NCI-H1930 (cell line): ENCODE measurements at places on chromosomes 1 and 21.

- DNase-seq, result no peak
These were observed 34.3 kb upstream of the TTC4 start for GRCh38 chr1:54681358-54681757.

DNA sequence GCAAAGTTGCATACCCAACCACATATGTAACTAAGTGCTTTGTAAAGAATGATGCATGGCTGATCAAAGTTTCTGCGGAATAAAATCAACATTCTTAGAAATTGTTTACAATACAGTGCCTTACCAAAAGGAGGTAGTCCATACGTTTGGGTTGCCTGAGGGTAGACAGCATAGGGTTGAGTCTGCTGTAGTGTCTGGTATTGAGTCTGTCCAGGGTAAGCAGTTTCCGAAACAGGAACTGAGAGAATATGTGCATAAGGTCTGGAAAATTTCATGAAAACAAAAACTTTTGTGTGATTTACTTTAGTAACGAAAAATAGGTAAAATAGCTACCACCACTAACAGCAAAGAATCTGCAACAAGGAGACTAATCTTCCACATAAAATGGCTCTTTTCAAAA lies 53.0 kb downstream of the EYA3 start:
- DNase-seq, result no peak

GRCh38 chr1:219000005-219000404 lies 173.7 kb upstream of the LYPLAL1 start:
- no peak for DNase-seq

- no peak for DNase-seq
These were observed 918.1 kb upstream of the TMPRSS15 start for GRCh38 chr21:19321688-19322087.

GRCh38 chr1:172119184-172119583 lies 277.9 kb downstream of the DNM3 start:
- DNase-seq, result no peak

DNA sequence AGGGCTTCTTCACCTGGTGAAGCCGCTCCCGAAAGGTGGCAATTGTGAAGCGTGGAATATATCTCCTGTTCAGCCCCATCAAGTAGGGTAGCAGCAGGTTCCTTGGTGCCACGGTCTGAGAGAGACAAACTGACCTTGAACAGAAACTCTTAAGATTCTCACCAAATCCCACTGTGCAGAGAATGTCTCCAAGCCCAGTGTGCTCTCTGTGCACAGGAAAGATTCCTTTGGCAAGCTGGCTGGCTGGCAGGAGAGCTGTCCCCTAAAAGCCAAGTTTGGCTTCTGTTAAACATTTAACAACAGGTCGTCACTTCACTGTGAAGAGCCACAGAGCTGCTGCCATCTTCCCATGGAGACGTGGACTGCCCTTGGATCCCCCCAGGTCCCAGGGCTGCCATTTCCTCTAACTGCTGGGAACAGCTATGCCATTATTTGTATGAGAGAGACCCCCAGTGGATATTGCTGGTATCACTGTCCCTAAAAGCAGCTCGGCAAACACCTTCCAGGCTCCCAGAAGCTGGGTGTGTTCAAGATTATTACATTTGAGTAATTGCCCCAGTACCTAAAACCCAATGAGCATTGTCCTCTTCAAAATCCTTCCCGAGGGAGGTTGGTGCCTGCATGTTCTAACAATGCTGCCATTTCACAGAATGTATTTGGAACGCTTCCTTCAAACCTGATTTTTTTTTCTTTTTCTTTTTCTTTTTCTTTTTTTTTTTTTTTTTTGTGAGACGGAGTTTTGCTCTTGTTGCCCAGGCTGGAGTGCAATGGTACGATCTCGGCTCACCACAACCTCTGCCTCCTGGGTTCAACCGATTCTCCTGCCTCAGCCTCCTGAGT lies 71.8 kb downstream of the CD58 start:
- DNase-seq, result peak; percentile 15

DNA sequence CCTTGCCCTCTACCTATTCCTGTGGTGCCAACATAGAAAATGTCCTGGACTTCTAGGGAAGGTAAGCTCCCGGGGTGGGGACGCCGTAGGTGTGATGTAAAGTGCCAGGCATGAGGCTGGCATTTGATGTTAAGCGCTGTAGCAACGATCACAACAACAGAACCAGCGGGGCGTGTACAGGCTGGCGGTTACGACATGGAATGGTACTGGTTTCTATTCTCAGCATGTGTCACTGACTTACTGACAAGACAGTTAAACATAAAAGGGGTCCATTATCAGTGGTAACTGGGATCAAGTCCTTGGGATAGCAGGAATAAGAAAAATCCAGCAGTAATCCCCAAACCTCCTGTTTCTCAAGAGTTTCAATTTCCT lies 58.9 kb downstream of the TGFBR3 start:
- no peak for DNase-seq

- DNase-seq, result no peak
These were observed 17.6 kb downstream of the ATP8B2 start for GRCh38 chr1:154342836-154343472.

DNA sequence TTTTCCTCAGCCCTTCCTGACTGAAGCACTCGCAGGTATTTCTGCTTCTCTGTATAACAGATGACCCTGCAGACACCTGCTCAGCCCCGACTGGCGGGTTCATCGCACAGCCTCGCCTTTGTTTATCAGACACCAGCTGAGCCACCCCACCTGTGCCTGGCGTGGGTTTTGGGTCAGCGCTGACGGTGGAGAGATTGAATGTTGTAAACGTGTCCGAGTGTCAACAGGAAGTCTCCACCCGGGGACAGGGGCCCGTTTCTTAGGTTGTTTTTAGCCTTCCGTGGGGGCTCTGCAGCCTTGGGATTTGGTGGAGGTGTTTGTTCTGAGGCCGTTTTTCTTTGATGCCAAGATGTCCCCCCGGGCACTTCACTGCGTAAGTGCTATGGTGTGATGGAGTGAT lies 60.1 kb downstream of the COL18A1 start:
- DNase-seq, result no peak

- DNase-seq, result no peak
These were observed 171.7 kb downstream of the PRDM16 start for GRCh38 chr1:3240524-3241235.

DNA sequence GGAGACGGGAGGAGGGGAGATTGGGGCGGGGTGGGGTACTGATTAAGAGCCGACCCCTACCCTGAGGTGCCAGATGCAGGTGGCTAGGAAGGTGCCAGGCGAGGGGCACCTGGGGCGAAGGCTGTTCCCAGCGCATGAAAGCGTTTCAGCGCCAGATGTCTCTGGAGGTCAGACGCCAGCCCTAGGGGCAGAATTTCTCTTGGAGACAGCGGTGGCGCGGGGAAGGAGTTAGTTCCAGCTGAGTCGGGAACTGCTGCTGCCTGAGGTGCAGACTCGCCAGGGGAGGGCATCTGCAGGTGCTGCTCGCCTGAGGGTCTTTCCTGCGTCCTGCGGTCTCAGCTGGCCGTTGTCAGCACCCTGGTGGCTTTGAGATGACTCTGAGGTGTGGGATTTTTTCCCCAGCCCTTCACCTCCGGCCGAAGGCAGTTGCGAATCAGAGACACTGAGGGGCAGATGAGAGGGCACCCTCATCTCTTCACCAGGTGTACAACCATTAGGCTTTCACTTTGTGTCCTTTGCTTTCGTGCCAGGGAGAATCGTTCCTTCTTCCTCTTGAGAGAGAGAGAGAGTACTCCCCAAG lies 539 bp downstream of the CGN start:
- DNase-seq, result peak; percentile 8

- no peak for DNase-seq
These were observed 27.6 kb downstream of the RRP1B start for GRCh38 chr21:43686811-43687565.

DNA sequence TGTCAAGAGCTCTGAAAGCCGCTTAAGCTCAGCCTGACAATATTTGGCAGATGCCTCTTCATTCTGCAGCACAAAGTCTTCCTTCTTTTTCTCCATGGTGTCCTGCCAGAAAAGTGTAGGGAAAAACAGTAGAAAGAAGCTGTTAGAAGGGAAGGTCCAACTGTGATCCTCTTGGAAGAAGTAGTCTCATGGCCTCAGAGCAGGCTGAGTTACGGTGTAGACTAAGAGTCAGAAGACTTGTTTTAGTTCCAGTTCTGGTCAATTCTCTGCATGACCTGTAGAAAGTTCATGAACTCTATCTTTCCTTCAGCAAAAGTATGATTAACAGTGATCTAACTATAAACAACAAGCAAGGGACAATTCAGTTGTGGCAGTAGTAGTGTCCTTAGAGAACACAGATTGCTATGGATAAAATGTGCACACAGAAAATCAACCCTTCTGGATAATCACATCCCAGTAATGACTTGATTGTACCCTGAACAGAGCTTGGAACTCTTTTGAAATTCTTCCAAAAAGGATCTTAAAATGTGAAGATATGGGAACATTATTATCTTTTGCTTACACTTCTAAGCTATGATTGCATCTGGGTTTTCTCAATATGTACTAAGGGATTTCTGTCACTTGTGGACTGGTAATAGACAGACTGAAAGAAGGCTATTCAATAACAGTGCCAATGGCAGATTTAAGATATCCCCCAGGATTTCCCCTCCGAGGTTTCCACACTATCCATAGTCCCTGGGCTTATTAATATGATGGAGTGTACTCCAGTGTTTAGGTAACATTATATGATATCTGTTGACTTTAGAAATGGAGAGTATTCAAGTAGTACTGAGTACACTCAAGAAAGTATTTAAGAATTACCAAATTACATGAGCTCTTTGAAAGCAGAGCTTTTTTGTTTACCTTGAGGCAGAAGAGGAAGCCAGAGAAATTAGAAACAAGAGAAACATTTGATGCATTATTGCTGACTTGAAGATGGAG lies 22.1 kb upstream of the GBP2 start:
- DNase-seq, result no peak

DNA sequence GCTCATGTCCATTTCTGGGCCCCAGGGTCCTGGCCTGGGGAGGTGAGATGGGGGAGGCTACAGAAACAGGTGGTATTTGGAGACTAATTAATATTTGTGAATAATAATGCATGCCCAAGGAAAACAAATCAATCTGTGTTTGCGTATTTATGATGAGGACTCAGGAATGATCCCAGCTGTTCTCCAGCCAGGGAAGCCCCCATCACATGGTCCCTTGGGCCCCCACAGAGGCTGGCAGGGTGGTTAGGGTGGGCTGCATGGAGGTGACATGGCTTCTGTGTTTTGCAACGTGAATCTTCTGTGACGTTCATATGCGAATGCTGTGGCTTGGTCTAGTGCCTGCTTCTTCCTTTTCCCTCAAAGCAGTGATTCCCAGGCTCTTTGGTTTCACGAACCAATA lies 10.5 kb downstream of the PTPRF start:
- DNase-seq, result no peak

- DNase-seq, result no peak
These were observed 21.3 kb upstream of the KCNAB2 start for GRCh38 chr1:6024376-6024775.

DNA sequence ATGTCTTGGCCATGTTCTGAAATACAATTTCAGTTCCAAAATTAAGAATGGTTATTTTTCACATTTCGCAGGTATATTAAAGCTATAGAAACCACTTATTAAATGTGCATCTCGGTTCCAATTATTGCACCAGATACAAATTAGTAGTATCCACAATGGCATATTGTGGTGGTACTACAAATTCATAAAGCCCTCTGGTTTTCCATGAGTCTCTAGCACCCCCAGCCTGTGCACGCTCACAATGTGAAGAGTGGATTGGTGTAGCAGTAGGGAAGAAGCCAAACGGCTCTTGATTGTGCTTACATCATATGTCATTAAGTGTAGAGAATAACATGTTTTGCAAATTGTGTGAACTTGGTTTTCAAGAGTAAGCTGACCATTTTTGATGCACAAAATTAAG lies 1.9 kb upstream of the BRINP3 start:
- no peak for DNase-seq

DNA sequence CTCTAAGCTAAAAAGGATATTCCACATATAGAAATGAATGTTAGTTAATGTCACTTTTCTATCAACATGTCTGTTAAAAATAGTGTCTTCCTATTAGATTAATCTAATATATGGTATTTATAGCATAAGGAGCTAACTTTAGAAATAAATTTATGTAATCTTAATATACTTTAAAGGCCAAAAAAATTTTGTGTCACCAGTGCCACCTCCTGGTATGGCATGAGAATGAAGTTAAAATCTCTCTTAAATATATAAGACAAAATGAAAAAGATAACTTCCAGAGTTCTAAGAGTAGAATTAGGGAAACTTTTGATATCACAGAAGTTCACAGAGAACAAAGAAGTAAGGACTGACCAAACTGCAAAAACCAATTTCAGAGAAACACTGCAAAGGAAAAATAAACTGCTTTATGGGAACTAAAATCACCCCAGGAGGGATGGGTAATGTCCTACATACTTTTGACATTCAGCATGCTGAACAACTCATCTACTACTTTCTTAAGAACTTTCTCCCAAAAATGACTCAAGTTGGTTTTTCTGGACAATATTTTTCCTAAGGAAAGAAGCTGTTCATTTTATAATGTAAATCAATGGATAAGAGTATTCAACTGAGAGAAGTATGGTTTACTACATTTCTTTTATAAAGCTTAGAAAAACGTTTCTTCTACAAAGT lies 82.8 kb downstream of the TRIM33 start:
- DNase-seq, result no peak

DNA sequence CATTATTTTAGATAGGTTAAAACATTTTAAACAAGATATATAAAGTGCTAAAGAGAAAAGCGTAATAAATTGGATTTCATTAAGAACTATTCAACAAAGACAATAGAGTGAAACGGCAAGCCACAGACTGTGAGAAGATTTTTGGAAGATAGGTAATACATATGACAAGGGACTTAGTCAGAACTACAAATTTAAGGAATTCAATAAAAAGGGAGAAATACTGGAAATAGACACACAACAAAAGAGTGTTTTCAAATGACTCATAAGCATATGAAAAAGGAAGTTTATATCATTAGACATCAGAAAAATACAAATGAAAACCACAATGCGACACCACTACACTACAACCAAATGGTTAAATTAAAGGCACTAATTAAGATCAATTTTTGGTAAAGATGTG lies 90.5 kb downstream of the GDAP2 start:
- no peak for DNase-seq

- no peak for DNase-seq
These were observed 12.6 kb upstream of the ACTL8 start for GRCh38 chr1:17742583-17742982.

GRCh38 chr1:160726498-160727315 lies 12.3 kb upstream of the SLAMF7 start:
- peak; percentile 65 for DNase-seq

GRCh38 chr1:67909776-67910175 lies 76.5 kb upstream of the GNG12 start:
- no peak for DNase-seq

GRCh38 chr1:94552071-94552586 lies 10.6 kb upstream of the F3 start:
- DNase-seq, result no peak

GRCh38 chr1:74363220-74363619 lies 128.0 kb downstream of the TNNI3K start:
- no peak for DNase-seq

- no peak for DNase-seq
These were observed 25.7 kb upstream of the PDE9A start for GRCh38 chr21:42627527-42628289.
